ENCODE measurements at places on chromosomes 1 and 21.
A peak's percentile ranks its signal among the peaks of the same experiment; 100 is the strongest.

GRCh38 chr1:232998646-232999045 is 48.2 kb downstream of the NTPCR start:
- DNase-seq, result no peak

DNA sequence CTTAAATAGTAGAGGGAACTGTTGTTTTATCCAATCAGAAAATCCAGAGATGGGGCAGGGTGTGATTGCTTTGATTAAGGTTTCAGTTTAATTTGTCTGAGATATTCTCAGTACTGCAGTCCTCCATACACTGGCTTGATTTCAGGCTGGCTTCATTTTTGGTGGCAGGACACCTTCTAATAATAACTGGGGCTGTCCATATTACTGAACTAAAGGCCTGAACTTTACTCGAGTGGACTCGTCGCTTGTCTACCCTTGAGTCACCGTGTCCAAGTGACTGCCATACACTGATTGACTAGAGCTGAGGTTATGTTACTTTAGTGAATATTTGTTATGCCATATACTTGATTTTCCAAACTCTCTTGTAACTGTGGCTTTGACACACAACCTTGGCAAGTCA is 228.8 kb downstream of the DNAH14 start:
- DNase-seq, result no peak

- no peak for DNase-seq
Observed at GRCh38 chr1:81296601-81297000, 504.1 kb upstream of the ADGRL2 start.

GRCh38 chr1:21763694-21764419 is 19.1 kb downstream of the USP48 start:
- DNase-seq, result no peak

DNA sequence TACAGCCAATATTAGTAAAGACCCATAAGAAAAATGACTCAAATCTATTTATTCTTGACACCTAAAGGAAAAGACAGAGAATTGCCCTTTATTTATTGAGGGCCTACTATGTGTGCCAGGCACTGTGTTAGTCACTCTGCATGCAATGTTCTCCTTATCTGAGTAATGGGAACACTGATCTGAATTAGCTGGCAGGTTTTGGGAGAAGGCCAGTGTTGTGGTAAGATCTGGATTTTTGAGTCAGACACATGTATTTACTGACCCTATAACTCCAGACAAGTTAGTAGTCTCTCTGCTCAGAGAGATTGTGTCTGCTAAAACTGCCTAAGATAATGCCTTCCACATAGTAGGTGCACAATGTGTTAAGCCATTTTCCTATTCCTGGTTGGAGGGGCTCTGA is 17.3 kb downstream of the LCE4A start:
- no peak for DNase-seq

DNA sequence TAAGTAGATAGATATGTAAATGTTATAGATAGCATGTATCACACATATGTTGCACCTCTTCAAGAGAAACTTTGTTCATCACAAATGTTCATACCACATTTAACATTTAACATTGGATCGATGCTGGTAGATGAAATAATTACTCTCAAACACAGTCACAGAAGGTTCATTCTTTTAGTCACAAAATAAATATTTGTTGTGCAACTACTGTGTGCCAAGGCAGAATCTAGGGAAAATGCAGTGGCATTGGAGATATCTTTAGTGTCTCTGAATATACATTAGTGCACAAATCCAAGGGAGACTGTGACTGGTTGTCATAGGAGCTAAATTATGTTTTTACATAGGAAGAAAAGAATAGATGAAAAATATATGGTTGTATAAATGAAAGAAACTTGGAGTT is 535.7 kb downstream of the BRINP3 start:
- no peak for DNase-seq

GRCh38 chr1:152109231-152109997 is 5.8 kb downstream of the TCHH start:
- DNase-seq, result peak; percentile 49

GRCh38 chr1:230517786-230518185 is 91.7 kb upstream of the PGBD5 start:
- peak; percentile 41 for DNase-seq

DNA sequence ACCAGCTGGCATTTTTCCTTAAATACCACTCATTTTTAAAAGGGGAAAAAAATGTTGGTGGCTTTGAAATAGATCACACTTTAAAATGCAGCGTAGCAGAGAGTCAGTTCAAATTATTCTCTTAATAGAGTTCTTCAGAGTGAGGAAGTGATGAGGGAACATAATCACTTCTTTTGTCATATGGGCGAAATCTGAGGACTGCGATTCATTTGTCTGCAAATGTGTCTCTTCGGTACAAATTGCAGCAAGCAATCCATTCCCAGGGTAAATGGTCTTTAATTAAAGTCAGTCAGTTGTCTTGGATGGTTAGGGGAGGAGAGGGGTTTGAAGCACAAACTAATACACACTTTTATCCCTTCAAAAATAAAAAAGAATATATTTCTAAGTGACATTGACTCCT is 86.0 kb upstream of the SELENON start:
- no peak for DNase-seq

GRCh38 chr1:28566931-28567330 is 14.0 kb downstream of the TRNAU1AP start:
- DNase-seq, result no peak

- DNase-seq, result no peak
Observed at GRCh38 chr1:31064111-31064717, 1.3 kb downstream of the PUM1 start.

- DNase-seq, result no peak
Observed at GRCh38 chr1:147202576-147202975, 22.6 kb downstream of the FMO5 start.

DNA sequence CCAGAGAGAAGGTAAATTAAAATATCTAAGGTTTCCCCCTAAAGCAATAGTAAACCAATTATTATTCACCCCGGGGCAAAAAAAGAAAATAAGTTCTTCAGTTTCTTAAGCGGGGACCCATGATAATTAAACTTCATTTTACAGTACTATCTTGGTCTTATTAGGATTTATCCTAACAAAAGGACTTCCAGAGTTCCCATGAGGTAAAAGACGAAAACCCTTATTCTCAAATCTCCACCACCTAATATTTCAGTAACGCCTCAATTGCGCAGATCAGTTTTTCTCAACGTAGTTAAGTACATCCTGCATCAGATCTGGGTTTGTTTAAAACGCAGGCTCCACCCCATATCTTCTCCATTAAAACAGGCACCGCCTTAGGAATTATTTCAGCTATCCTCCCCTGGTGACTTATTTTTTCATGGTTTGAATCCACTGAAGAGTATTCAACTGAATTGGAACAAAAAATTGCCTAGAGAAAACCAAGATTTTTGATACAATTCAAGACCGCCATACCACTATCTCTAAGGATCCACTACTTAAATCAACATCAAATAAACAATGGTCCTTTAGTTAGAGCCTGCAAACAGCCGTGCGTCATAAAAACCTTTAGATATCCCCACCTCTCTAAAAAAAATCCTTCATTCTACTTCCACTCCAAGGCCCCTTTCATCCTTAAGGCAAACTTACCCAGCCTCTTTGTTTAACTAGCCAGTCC is 1.7 kb downstream of the MCL1 start:
- DNase-seq, result no peak

DNA sequence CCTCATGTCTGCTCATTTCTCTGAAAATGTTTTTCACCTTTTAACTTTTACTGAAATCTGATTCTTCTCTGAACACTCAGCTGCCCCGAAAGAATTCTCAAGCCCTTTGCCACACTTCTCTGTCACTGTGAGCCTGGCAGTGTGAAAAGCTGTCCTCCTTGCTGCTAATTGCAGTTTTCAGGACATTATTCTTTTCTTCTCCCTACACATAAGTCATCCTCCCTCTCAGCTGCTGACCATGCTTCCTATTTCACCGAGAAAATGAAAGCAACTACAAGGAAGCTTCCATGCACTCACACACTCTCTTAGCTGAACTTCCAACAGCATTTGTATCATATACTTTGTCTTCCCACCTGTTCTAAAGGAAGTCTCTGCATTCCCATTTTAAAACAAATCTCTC is 15.8 kb downstream of the OLFM3 start:
- no peak for DNase-seq

- DNase-seq, result no peak
Observed at GRCh38 chr1:82048596-82048995, 247.9 kb downstream of the ADGRL2 start.

GRCh38 chr1:167488786-167489185 is 29.5 kb downstream of the CD247 start:
- DNase-seq, result no peak

DNA sequence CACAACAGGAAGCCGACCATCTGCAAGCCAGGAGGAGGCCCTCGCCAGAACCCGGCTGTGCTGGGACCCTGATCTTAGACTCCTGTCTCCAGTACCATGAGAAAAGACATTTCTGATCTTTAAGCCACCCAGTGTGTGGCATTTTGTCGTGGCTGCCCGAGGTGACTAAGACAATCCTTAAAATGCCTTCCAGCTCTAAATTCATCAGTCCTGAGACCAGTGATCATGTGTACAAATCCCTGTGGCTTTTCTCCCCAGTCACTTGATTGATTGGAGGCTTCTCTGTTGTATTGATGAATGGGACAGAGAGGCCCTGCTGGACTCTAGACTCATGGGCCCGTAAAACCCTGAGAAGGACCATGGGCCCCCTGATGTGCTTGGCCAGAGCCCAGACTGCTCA is 36.1 kb downstream of the B3GALT5 start:
- no peak for DNase-seq

GRCh38 chr1:174999936-175000696 is at the start of gene CACYBP:
TSS of gene CACYBP (plus strand) at chr1:174999947. CDS start at chr1:175000181, 234 bp downstream.
- DNase-seq, result no peak

DNA sequence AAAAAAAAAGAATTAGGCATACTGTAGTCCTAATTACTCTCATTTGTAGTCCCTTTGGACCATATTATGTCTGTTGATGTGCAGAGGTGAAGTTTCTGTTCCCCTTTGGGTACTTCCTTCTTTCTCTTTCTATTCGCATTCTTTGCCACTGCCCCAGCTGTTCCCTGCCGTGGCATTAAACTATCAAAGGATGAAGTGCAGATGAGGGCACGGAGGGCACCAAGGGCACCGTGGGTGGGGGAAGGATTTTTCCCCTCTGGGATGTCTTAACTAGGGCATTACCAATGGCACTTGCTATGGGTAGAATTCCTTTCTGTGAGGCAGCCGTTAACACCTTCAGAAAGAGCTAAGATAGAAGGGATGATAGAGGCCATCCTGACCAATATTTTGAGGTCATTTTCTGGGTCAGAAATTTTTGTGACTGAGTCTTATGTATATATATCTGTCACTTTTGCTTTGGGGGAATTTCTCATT is 4.9 kb upstream of the MAPKAPK2 start:
- no peak for DNase-seq

DNA sequence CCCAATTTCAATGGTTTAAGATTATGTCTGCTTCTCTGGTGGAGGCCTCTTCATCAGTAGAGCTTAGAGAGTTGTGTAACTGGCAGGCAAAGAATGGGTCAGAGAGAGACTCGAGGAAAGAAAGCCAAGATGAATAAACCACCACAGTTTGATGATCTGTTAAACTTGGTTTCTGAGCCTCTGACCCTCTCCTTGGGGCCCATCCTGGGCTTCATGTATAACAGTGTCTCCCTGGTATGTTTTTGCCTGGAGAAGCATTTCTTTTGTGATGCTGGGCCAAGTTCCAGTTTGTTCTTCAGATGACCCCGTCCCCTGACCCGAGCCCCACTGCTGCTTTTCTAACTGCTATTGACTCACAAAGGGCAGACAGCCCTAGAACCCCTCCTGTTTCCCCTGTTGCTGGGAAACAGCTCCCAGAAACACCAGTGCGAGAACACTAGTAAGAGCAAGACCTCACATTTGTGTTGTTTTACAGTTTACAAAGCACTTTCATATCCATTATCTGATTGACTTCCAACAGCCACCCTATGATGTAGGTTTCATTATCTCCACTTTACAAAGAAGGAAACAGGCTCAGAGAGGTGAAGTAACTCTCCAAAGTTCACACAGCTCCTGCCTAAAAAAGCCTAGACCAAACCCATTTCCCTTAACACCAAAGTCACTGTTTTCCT is 9.0 kb downstream of the CD2 start:
- no peak for DNase-seq

DNA sequence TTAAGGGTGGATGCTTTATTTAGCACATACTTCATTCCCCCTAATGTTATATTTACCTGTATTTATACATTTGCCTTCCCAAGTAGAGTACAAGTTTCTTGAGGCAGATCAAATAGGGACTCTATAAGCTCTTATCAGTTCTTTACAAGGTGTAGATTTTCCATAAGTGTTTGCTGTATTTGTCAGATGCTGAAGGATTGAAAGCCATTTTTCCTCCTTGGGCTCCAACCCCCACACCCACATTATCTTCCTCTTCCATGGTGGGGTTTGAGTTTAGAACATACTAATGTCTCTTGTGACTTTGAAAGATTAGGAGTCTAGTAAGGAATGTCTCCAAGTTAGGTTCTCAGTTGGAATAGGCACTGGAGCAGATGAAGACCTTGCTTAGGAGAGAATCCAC is 2.4 kb upstream of the CHI3L2 start:
- no peak for DNase-seq

GRCh38 chr1:237219751-237220642 is 178.0 kb downstream of the RYR2 start:
- no peak for DNase-seq

GRCh38 chr21:39422527-39423241 is 22.9 kb downstream of the LCA5L start:
- no peak for DNase-seq

DNA sequence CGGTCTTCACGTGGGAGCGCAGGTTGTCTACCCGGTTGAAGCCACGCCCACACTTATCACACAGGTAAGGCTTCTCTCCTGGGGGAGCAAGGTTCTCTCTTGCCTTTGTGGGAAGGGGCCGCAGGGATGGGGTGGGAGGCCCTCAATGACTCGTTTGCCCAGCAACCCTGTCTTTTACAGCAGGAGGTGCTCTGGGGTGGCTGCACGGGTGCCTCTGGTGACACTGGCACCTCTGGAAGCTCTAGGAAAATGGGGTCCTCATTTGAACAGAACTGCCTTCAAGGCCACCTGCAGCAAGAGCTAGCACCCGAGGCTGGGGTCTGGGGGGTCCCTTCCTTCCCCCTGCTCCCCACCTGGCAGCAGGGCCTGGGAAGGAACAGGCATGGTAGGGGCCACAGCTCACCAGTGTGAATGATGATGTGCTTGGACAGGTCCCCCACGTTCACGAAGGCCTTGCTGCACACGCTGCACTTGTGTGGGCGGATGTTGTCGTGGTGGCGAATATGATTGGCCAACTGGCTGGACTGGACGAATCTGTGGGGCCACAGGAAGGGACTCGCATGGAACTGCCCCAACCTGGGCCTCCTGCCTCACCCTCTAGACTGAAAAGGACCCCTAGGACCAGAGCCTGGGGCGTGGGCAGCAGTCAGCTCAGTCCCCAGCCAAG is 33.1 kb downstream of the ZBTB17 start:
- no peak for DNase-seq

- no peak for DNase-seq
Observed at GRCh38 chr1:114669562-114670082, at the start of gene DENND2C. TSS of gene DENND2C (minus strand) at chr1:114670049. CDS start at chr1:114625984, 44,065 bp downstream.

- DNase-seq, result no peak
Observed at GRCh38 chr1:154467434-154468102, 34.5 kb upstream of the TDRD10 start.

- DNase-seq, result no peak
Observed at GRCh38 chr1:191162762-191163161, 685.1 kb upstream of the BRINP3 start.
